Activated CD4-positive, alpha-beta T cell treated with anti-CD3 and anti-CD28 coated beads, Interleukin-2, amount 10 ng/mL, durations not matched to agents 24 days and 14 days (primary cell): ENCODE measurements at places on chromosomes 7 and 10.

- no peak for DNase-seq
These were observed 23.2 kb upstream of the MKI67 start for GRCh38 chr10:128149267-128150014.

- DNase-seq, result no peak
These were observed 7.4 kb downstream of the LSMEM1 start for GRCh38 chr7:112488264-112488552.

DNA sequence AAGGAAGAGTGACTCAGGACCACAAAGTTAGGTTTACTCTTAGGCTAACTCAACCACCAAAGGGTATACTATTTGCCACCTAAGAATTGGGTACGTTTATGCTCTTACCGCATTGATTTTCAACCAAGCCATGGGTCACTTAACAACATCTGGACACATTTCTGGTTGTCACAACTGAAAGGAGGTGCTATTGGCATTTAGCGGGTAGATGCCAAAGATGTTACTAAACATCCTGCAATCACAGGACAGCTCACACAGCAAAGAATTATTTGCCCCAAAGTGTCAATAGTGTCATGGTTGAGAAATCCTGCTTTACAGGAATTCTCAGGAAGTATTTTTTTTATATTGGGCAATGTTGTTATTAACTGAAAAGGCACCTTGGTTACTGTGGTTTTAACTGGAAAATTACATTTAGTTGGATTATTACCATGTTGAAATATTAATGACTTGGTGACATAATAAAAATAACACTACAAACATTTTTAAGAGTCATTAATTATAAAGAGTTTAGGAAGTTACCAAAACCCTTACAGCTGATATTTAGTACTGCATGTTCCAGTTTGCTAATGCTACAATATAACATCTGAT lies 185.0 kb upstream of the TMEM196 start:
- DNase-seq, result no peak

- DNase-seq, result no peak
These were observed 11.9 kb upstream of the SFR1 start for GRCh38 chr10:104109908-104110662.

DNA sequence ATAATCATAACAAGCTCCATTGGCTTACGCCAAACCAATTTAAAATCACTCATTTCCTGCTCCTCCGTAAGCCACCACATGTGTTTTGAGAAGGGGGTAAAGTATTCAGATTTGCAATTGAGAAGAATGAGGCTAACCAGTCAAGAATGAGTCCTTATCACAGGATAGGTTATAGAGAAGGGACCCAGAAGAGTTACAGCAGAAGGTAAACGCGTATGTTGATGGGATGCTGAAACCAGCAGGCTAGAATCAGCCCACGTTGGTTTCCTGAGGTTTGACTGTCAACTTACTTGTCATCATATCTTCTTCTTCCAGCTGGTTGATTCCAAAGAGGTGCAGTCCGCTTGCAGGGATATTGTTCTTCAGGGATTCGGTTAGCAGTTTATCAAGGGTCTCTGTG lies 64.1 kb upstream of the TM9SF3 start:
- DNase-seq, result no peak

GRCh38 chr10:20202337-20202736 lies 386.1 kb downstream of the PLXDC2 start:
- DNase-seq, result no peak

GRCh38 chr7:99485094-99485493 lies 12.4 kb downstream of the ZNF789 start:
- DNase-seq, result no peak

GRCh38 chr7:12690041-12690878 lies 2.8 kb downstream of the ARL4A start:
- DNase-seq, result no peak

DNA sequence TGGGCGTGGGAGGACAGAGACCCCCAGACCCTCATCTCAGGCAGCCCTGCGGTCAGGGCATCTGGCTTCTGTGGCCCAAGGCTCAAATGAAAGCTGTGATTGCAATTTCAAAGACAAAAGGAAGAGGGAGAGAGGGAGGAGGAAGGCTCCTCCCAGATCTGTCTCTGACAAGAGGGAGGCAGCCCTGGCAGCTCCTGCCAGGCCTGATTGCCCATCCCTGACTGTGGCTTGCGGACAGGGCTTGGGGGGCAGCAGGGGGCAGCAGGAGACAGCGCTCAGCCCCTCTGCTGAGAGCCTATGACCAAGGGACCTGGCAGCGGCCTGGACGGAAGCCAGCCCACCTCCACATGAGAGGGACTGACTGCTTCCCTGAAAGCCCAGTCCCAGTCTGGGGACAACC lies 91.8 kb downstream of the PTPRN2 start:
- no peak for DNase-seq

- DNase-seq, result no peak
These were observed 36.3 kb upstream of the PPP1R3A start for GRCh38 chr7:113955157-113955556.
